ENCODE measurements at places on chromosomes 13 and 19. TPM values are rescaled to one million over a fixed set of nuclear protein-coding genes. Genes with fewer than 3 reads are reported as not detected.

FGF14 gene
- 6.3 TPM for total RNA-seq

GRCh38 chr13:19737844-19738557 lies 44.7 kb downstream of the PSPC1 start:
- no peak for DNase-seq

ARL11 gene
- total RNA-seq: 0.53 TPM

- no peak for DNase-seq
These were observed 21.1 kb upstream of the ZNF766 start for GRCh38 chr19:52248241-52248640.

PCSK4 gene
- total RNA-seq: 2.0 TPM

Measured in right lobe of liver (tissue), 6 donors.